ENCODE measurements at places on chromosomes 3 and 15.

DNA sequence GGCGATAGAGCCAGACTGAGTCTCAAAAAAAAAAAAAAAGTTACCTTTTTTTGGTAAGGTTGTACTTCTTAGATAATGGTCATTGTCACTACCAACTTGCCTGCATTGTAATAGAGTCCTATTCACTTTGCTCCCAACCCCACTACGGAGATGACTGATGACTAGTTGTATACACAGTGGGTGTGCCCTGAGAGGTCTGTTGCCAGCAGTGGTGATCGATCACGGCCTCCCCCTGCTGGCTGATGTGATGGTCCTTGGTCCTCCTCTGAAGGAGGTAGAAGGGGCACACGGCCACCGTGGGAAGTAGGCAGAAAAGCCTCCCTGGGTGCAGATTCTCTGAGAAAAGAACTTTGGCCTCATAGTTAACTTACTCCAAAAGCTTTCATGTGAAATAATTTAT is 10.7 kb downstream of the GCNT3 start:
- DNase-seq = peak; percentile 44

DNA sequence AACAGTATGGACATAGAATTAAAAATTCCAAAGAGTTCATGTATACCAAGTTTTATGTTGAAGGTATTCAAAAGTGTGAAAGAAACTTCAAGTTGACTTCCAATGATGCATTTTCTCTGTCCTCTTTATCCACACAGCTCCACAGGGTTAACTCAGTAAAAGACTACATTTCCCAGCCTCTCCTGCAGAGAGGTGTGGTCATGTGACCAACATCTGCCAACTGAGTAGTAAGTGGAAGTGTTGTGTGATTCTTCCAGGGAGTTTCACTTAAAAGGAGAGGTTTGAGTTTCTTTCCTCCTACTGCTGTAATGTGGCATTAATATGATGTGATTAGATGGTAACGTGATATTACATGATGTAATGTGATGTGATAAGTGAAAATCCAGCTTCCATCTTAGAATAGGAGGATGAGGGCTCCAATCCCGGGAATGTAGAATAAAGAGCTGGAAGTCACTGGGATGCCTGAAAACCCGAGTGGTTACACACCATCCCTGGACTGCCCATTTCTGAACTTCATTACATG is 280.6 kb downstream of the ARRDC4 start:
- DNase-seq = no peak

GRCh38 chr3:56321892-56322291 is 146.4 kb downstream of the ERC2 start:
- no peak for DNase-seq

GRCh38 chr3:180804916-180805315 is 107.6 kb upstream of the FXR1 start:
- DNase-seq = no peak

DNA sequence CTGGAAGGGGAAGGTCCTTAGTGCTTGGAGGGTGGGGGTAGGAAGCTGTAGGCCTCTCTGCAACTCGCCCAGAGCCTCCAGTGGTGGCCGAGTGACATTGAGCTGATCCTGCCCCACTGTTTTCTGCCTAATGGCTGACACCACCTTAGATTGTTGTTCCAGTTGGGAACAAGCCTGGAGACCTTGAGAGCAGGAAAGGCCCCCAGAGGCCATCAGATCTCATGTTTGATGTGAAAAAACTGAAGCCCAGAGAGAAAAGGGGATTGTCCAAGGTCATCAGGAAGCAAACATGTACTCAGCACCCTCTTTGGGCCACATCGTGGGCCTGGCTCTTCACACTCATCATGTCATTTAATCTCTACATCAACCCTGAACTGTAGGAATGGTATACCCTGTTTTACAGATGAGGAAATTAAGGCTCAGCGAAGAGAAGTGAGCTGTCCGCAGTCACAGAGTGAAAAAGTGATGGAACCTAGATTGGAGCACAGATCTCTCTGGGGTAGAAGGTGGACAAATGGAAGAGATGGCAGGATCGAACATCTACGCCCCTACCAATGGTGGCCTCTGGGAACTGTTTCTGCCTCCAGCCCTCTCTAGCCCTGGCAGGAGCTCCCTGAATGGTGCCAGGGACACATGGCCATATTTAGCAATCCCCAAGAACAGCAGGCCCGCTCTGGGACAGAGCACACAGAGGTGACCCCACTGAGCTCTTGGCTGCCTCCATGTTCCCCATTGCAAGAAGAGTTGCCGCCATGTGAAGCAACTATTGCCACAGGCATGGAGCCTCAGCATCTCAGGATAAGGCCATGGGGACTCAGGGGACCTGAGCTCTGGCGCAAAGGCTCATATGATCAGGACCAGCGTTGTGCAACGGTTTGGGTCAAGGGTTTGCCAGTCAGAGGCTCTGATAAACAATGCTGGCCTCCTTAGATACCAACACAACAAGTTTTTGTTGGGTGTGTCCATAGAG is 31.6 kb upstream of the TSEN2 start:
- DNase-seq = no peak

- no peak for DNase-seq
Observed at GRCh38 chr15:66719471-66719870, 17.4 kb downstream of the SMAD6 start.

DNA sequence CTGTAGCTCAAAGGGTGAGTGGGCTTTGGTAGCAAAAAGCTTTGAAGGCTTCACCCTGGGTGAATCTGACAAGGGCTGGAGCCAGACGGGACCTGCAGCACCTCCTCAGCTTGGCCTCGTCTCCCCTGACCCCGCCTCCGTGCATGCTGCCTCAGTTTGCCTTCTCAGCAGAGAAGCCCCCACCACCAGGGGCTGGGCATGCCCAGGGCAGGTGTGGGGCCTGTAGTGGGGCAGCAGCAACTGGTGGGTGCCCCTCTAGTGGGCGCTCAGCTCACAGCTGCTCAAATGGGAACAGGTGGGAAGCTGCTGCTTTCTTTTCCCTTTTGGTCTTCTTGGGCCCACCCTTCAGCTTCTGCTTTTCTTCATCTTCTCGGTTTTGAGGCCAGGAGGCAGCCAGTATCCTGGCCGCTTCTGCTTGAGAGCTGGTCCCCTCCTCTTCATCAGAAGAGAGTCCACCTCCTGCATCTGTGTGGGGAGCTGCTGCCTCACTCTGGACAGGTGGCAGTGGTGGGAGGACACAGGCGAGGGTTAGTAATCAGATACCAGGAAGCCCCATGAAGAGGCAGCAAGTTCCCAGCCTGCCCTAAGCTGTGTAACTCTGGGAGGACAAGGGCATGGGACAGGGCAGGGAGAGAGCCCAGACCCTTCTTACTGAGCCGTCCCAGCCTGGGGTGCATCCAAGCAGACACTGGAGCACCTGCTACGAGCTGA is 21.0 kb downstream of the TMEM43 start:
- DNase-seq = no peak

- DNase-seq = no peak
Observed at GRCh38 chr3:130480736-130481135, 36.2 kb upstream of the COL6A6 start.
